ENCODE measurements at places on chromosomes 1 and 21.

- no peak for DNase-seq
These were observed 4.3 kb downstream of the PEA15 start for GRCh38 chr1:160209321-160210046.

DNA sequence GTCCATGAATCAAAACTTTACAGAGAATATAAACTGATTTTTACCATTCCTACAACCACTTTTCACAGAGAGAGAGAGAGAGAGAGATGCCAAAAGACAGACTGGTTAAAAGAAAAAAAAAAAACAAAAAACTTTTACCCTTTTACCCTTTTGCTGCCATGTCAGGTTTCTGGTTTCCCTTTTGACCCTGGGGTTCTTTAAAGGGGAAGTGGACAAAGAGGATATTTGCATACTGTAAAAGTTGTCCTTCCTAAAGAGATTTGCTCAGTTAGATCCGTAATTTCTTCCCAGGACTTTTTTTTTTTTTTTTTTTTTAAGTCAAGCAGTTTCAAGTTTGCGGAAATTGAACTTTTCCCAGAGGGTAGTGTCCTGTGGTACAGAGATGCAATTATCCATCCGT lies 287.8 kb upstream of the RGS18 start:
- DNase-seq, result no peak

GRCh38 chr1:36084497-36085115 lies 712 bp downstream of the TEKT2 start:
- no peak for DNase-seq

- DNase-seq, result no peak
These were observed 477.1 kb upstream of the VAMP3 start for GRCh38 chr1:7293702-7294629.

- DNase-seq, result no peak
These were observed 9.3 kb upstream of the ST6GALNAC5 start for GRCh38 chr1:76857973-76858372.

- DNase-seq, result no peak
These were observed 10.0 kb upstream of the AGPAT3 start for GRCh38 chr21:43854773-43855633.

DNA sequence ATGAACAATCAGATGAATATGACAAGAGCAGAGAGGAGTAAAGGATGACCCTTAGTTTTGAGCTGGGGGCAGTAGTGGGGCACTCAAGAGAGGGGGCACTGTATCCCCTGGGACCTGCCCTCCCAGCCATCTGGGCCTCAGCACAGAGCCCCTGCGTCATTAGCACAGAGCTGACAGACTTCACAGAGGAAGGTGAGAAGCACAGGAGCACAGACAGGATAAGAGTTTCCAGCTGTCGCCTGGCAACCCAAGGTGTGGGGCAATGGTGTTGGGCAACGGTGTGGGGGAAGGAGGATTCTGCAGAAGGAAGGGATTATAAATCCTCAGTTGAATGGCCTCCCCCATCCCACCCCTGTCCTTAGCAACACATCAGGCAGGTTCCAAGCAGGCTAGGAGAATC lies 30.2 kb downstream of the RAB3B start:
- DNase-seq, result no peak

- no peak for DNase-seq
These were observed 40.6 kb downstream of the LHX4 start for GRCh38 chr1:180270530-180271271.

GRCh38 chr1:22406722-22407495 lies 44.7 kb upstream of the ZBTB40 start:
- no peak for DNase-seq

DNA sequence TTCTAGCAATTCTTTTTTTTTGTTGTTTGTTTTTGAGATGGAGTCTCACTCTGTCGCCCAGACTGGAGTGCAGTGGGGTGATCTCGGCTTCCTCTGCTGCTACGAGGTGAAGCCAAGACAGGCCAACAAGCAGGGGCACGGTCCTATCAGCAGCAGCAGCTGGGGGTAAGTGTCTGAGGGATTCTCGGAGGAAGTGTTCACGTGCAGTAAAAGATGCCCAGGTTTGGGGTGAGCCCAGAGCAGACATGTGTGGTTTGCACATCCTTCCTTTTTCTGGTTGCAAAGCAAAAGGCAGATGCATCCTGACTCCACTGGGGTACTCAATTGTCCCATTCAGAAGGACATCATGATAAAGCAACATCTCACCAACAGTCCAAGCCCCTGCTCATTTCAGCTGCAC lies 27.7 kb downstream of the PIGP start:
- DNase-seq, result no peak

GRCh38 chr1:89781494-89782126 lies 39.2 kb upstream of the LRRC8D start:
- no peak for DNase-seq

- no peak for DNase-seq
These were observed 134.5 kb downstream of the PTPN14 start for GRCh38 chr1:214416858-214417257.

- DNase-seq, result no peak
These were observed 83.6 kb downstream of the SGIP1 start for GRCh38 chr1:66617362-66618184.

DNA sequence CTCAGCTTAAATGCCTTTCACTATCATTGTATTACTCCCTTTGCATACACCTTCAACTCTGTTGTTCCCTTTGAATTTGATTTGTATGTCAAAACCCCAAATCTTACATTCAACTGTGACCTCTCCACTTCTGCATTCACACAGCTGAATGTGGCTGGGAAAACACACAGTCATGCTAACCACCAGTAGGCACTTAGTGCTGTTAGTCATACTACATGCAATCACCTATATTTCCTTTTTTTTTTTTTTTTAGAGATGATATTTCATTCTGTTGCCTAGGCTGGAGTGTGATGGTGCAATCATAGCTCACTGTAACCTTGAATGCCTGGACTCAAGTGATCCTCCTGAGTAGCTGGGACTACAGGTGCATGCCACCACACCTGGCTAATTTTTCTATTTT lies 16.2 kb downstream of the BTBD8 start:
- DNase-seq, result no peak
